CD4-positive, alpha-beta T cell treated with Interleukin-4 for 1 hour (primary cell): ENCODE measurements at places on chromosomes 5 and 9.

GRCh38 chr9:116543731-116544400 is 143.2 kb upstream of the TRIM32 start:
- no peak for DNase-seq

- DNase-seq: no peak
These were observed 2.2 kb upstream of the CEP120 start for GRCh38 chr5:123425431-123425830.

DNA sequence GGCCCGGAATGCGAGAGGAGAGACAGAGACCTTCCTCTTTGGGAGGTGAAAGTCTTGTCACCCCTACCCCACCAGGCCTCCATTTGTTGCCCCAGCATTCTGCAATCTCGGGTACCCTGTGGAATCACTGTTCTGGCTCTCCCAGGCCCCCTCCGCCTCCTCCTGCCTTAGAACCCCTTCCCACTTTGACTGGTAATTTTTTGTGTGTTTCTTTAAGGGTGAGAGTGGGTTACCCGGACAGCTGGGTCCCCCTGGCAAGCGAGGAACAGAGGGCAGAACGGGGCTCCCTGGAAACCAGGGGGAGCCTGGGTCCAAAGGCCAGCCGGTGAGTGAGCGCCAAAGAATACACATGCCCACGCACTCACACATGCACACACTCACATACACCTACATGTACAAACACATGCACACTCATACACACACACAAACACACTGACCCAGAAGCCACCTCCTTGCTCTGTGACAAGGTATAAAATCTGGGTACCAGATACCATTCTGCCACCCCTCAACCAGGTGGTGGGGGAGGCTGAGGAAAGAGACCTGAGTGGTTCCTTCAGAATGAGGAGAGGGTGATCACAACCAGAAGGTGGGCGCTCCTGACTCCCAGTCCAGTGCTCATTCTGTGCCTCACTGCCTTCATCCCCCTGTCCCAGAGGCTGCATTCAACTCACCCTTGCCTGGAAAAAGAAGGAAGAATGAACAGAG is 30.9 kb upstream of the ORM1 start:
- DNase-seq: no peak

GRCh38 chr5:155772009-155772662 is 554.8 kb upstream of the SGCD start:
- DNase-seq: no peak

- no peak for DNase-seq
These were observed 54.4 kb upstream of the TRAF1 start for GRCh38 chr9:120980951-120981350.
